GM23248 (cell line): ENCODE measurements at places on chromosomes 12 and 14.

GRCh38 chr12:817941-818600 lies 65.7 kb downstream of the WNK1 start:
- DNase-seq, result no peak

DNA sequence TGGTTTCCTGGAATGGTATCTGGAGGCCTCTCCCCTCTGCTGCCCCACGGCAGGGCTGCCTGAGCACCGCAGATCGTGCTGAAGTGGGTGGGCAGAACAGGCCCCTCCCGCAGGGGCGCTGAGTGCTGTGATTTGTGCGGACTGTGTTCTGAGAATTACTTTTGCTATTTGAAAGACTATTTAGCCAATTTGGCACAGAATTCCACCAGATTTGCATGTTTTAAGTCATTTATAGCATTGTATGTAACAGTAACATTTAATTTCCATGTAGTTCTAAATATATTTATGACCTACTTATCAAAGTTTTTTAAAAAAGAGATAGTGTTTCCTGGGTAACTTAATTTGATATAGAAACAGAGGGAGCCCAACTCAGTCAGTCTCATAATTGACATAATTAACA lies 55.3 kb downstream of the TNFAIP2 start:
- DNase-seq, result no peak

DNA sequence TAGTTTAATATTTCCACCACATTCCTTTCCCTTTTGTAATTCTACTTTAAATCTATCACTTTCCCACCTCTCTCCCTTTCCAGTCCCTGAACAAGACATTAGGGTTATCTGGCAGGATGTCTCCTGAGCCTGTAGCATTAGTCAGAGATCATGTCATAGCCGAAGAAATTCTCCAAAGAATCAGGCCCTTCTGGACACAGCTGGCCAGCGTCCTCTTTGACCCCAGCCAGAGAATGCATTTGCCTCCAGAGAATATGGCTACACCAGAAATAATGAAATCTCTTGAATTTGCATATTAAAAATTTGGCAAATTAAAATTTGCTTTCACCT lies 56.7 kb downstream of the NTF3 start:
- peak; percentile 39 for DNase-seq

DNA sequence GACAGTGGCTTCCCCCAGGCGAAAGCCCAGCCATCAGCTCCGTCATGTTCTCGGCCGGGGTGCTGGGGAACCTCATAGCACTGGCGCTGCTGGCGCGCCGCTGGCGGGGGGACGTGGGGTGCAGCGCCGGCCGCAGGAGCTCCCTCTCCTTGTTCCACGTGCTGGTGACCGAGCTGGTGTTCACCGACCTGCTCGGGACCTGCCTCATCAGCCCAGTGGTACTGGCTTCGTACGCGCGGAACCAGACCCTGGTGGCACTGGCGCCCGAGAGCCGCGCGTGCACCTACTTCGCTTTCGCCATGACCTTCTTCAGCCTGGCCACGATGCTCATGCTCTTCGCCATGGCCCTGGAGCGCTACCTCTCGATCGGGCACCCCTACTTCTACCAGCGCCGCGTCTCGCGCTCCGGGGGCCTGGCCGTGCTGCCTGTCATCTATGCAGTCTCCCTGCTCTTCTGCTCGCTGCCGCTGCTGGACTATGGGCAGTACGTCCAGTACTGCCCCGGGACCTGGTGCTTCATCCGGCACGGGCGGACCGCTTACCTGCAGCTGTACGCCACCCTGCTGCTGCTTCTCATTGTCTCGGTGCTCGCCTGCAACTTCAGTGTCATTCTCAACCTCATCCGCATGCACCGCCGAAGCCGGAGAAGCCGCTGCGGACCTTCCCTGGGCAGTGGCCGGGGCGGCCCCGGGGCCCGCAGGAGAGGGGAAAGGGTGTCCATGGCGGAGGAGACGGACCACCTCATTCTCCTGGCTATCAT lies 663 bp downstream of the PTGER2 start:
- DNase-seq, result peak; percentile 67

- DNase-seq, result peak; percentile 53
Measured at GRCh38 chr12:10771132-10771733, 31.2 kb downstream of the TAS2R7 start.

DNA sequence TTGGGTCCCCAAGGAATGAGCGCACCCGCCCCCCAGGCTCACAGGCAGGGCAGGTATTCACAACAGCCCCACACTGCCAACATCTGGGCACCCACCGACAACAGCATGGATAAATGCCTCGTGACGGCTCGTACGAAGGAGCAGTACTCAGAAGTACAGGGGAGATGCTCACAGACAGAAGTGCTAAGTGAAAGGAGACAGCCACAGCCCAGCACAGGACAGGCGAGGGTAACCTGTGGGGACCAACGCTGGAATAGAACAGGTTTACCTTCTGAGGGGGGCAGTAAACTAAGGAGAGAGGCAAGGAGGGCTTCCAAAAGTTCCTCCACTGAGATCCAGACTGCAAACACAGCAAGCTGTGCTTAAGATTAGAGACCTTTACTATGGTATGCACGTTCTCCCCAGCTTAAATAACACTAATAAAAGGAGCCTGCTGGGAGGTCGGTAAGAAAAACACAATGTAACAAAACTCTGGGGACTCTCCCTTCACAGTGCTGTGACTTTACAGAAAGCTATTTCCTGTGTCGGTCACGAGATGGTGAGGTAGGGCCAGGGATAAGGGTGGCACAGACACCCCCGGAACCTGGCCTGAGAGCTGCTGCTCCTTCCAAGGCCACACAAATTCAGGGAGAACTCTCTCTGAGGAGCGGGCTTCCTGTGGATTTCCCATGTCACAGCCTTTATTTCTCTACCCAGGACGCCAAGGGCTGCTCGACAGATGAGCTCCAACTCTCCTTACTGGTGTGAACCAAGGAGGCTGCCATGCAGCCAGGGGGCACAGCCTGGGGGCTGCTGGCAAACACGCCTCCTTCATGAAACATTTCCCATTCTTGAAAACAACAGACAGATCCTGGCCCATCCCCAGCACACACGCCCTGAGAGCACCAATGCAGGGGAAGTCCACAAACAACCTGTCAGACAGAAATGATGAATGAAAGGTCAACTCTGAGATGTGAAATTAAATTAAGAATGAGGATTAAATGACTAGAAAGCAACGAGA lies 26.3 kb downstream of the SLC15A4 start:
- DNase-seq, result no peak

DNA sequence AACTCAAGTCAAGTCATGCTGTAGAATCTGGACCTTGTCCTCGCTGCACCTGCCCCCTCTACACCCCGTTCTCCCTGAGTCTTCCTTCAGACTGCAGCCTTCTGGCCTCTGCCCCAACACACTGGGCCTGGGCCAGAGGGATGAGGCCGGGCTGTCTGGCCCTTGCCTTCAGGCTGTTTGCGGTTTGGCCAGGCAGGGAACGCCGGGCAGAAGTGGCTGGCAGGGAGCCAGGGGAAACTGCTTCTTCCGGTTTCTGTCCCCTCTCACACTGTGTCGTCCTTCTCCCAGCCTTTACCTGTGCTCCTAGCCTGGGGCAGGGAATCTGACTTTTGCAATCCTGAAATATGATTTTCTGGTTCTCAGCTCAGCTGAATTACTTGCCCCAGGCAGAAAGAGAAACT lies 13.5 kb downstream of the DGLUCY start:
- no peak for DNase-seq

- peak; percentile 12 for DNase-seq
Measured at GRCh38 chr14:97878727-97879126, 1081.5 kb downstream of the VRK1 start.

GRCh38 chr12:70190262-70191010 lies 52.8 kb upstream of the CNOT2 start:
- DNase-seq, result peak; percentile 46

GRCh38 chr14:38405851-38406635 lies 150.2 kb upstream of the CLEC14A start:
- peak; percentile 60 for DNase-seq

- peak; percentile 97 for DNase-seq
Measured at GRCh38 chr14:58731465-58732293, 93.9 kb downstream of the DACT1 start.

DNA sequence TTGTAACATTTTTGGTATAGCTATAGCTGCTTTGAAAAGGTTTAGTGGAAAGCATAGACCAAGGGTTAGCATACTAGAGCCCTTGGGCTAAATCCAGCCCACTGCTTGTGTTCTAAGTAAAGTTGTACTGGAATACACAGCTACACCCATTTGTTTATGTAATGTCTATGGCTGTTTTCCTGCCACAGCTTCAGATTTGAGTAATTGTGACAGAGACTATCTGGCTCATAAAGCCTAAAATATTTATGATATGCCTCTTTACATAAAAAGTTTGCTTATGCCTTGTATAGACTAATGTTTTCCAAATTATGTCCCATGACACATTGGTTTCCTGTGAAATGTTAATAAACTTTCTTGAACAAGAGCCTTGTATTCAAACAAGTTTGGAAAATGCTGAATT lies 234.8 kb upstream of the ATP2B1 start:
- no peak for DNase-seq

GRCh38 chr12:104741497-104742367 lies 216.4 kb downstream of the SLC41A2 start:
- DNase-seq, result no peak

- peak; percentile 89 for DNase-seq
Measured at GRCh38 chr14:22432348-22432976, 156.6 kb downstream of the DAD1 start.

- peak; percentile 81 for DNase-seq
Measured at GRCh38 chr14:104865081-104865630, at the start of gene CEP170B. Gene CEP170B, plus strand, starts transcription at chr14:104865268. Its CDS starts 3,183 bp downstream, at chr14:104868451.

GRCh38 chr14:79732911-79733655 lies 478.2 kb downstream of the DIO2 start:
- peak; percentile 16 for DNase-seq

DNA sequence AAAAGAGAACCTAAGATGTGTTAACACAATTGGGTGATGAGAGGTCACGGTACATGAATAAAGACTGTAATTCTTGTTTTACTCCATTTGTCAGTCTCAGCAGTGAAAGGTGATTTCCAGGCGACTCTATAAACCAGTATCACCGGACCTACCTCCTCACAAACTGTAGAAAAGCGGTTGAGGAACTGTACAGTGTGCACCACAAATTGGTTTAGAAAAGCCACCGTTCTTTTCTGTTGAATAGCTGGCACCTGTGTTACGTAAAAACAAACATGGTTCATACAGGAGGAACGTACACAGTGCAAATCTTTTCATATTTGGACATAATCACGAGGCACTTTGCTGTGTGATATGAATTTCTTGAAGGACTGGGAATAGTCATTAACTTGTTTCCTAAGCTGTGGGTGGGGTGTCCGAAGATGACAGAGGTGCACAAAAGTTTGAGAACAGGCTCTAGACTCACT lies 663 bp downstream of the WASHC3 start:
- DNase-seq, result no peak

- DNase-seq, result no peak
Measured at GRCh38 chr12:47216150-47216677, 136.5 kb upstream of the AMIGO2 start.

DNA sequence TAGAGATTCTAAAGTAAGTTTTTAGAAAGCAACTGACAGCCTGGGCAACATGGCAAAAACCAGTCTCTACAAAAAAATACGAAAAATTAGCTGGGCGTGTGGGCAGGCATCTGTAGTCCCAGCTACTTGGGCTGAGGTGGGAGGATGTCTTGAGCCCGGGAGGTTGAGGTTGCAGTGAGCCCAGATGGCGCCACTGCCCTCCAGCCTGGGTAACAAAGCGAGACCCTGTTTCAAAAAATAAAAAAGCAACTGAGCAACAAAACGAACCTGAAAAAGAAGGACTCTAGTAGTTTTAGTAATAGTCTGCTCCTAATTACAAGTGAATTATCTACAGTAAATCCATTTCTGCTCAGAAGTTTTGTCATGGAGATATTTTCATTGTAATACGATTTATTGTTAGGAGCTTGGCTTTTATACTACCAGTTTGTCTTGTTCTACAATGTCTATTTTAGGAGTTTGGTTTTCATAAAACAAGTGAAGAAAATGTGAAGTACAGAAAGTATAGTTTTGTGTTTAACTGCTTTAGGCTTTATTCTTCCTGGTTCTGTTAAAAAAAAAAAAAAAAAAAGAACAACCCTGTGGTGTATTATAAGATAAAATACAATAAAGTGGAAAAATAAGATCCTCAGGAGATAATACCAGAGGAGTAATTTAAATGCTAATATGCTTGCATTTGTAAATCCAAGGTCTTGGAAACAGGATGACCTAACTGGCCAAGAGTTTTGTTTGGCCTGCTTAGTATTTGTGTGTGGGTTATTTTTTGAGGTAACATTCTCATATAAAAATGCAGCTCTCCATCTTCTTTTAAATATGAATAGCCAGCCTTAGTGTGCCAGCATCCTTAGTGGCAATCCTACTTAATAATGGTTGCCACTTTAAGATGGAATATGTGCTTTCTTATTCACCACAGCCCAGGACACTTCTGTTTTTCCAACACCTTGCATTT lies 2.8 kb downstream of the TMX1 start:
- no peak for DNase-seq

- peak; percentile 20 for DNase-seq
Measured at GRCh38 chr14:36856095-36856878, 194.6 kb downstream of the PAX9 start.

GRCh38 chr12:108173160-108173559 lies 44.1 kb downstream of the WSCD2 start:
- DNase-seq, result no peak

- peak; percentile 6 for DNase-seq
Measured at GRCh38 chr14:73610687-73611086, 1.6 kb upstream of the ACOT6 start.

- DNase-seq, result no peak
Measured at GRCh38 chr12:51265024-51265423, 5.2 kb downstream of the SMAGP start.

GRCh38 chr14:103217538-103217937 lies 94.3 kb downstream of the TNFAIP2 start:
- no peak for DNase-seq

- DNase-seq, result peak; percentile 82
Measured at GRCh38 chr12:119902084-119902509, 25.0 kb upstream of the CIT start.

DNA sequence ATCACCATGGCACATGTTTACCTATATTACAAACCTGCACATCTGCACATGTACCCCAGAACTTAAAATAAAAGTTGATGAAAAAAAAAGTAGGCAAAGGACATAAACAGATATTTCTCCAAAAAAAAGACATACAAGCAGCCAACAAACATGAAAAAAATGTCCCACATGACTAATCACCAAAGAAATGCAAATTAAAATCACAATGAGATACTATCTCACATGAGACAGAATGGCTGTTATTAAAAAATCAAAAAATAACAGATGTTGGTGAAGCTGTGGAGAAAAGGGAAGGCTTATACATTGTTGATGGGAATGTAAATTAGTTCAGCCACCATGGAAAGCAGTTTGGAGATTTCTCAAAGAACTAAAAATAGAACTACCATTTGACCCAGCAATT lies 68.0 kb upstream of the FAR2 start:
- DNase-seq, result peak; percentile 31

DNA sequence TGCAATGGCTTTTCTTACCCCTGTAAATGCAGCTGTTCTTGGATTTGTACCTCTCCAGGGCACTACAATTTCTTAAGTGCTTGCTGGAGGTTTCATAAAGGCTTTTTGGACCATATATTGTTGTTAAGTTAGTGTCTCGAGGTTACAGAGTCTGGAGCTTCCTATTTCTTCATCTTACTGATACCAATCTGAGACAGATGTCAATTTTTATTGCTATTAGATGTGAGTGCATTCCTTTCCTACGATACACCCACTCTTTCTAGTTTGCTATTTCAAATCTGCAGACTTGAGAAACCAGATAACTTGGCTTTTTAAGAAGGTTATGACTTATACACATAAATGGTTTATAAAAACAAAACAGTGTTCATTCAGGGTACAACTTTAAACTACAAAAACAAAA lies 2.1 kb downstream of the NOXRED1 start:
- DNase-seq, result peak; percentile 4

- no peak for DNase-seq
Measured at GRCh38 chr14:74211945-74212580, 27.2 kb upstream of the VSX2 start.
